GM23338 (cell line): ENCODE measurements at places on chromosomes 3 and 15. TPM values are rescaled to one million over a fixed set of nuclear protein-coding genes. Genes with fewer than 3 reads are reported as not detected.
A peak's percentile ranks its signal among the peaks of the same experiment; 100 is the strongest.

GRCh38 chr15:40756938-40757337 lies 1.9 kb upstream of the RMDN3 start:
- no peak overlapping the region for H3K27ac ChIP-seq
- H3K4me1 ChIP-seq, result no peaks in the 10 kb centered on the region; the same call in 1 of the 2 replicates
- H3K4me3 ChIP-seq, result no peak overlapping the region
- no peaks in the 10 kb centered on the region; the same call in 1 of the 2 replicates for H3K36me3 ChIP-seq

- H3K36me3 ChIP-seq, result no peaks in the 10 kb centered on the region
- H3K27ac ChIP-seq, result peak overlapping the region; percentile 64
- peaks cover 6% of the 10 kb centered on the region; the same call in 1 of the 2 replicates for H3K4me1 ChIP-seq
- DNase-seq, result peak; percentile 70
- H3K4me3 ChIP-seq, result peak overlapping the region; percentile 76
- H3K27me3 ChIP-seq, result no peaks in the 10 kb centered on the region
Measured at GRCh38 chr15:72116731-72117485, 1.0 kb downstream of the MYO9A start.

DNA sequence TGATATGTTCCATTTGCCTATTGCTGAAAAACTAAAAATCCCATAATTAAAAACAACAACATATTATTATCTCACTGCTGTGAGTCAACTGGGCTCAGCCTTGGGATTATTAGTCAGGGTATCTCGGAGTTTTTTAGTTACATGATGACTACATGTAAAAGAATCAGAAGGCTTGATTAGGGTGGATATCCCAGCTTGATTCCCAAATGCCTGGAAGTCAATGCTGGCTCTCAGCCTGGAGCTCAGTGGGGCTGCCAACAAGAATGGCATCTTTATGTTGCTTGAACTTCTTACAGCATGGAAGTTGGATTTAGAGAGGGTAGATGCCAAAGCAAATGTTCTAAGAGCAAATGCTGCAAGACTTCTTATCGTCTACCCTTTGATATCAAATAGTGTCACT lies 278.5 kb downstream of the PLOD2 start:
- H3K4me3 ChIP-seq, result no peak overlapping the region
- DNase-seq, result no peak
- no peaks in the 10 kb centered on the region for H3K27me3 ChIP-seq
- H3K36me3 ChIP-seq, result no peaks in the 10 kb centered on the region
- H3K27ac ChIP-seq, result no peak overlapping the region

- H3K36me3 ChIP-seq, result no peaks in the 10 kb centered on the region
- no peaks in the 10 kb centered on the region for H3K27me3 ChIP-seq
- DNase-seq, result no peak
- H3K4me3 ChIP-seq, result no peak overlapping the region
- no peak overlapping the region for H3K27ac ChIP-seq
Measured at GRCh38 chr3:161821591-161821990, 325.0 kb downstream of the OTOL1 start.

- no peak for DNase-seq
- H3K4me1 ChIP-seq, result no peaks in the 10 kb centered on the region
- H3K27ac ChIP-seq, result no peak overlapping the region
Measured at GRCh38 chr3:42670051-42670576, 15.2 kb upstream of the KLHL40 start.

DNA sequence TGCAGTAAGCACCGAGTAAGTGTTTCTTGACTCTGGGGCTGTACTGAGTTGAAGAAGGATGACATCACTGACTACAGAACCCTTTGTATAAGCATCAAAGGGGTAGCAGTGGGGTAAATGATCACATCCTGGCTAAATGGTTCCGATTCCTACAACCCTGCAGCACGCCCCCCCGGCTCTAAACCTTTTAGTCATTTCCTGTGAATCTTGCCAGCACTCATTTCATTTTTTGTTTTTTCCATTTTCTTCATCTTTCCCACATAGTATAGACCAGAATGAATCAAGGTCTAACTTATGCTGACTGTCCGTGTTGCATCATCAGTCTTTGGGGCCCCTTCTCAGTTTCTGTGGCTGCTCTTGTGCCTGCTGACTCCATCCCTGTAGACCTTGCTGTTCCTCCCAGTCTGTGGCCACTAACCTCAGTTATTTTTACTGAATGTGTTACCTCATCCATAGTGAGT lies 383.1 kb upstream of the TPRG1 start:
- no peaks in the 10 kb centered on the region for H3K36me3 ChIP-seq
- no peak overlapping the region for H3K4me3 ChIP-seq
- no peak for DNase-seq
- no peaks in the 10 kb centered on the region for H3K4me1 ChIP-seq
- H3K27me3 ChIP-seq, result no peaks in the 10 kb centered on the region

DNA sequence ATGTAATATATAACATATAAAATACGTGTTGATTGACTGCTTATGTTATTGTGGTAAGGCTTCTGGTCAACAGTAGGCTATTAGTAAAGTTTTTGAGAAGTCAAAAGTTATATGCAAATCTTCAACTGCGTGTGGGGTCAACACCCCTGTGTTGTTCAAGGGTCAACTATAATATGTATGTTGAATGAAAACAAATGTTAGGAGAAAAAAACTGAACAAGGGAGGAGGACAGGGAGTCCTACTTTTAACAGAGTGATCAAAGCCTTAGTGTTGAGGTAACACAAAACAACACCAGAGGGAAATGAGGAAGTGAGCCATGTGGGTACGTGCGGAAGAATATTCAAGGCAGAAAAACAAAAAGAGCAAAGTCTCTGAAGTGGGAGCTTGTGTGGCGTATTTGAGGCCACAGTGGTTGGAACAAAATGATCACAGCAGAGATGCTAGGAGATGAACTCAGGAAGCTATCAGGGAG lies 62.5 kb downstream of the SFMBT1 start:
- DNase-seq, result no peak
- no peaks in the 10 kb centered on the region for H3K4me1 ChIP-seq
- no peaks in the 10 kb centered on the region for H3K36me3 ChIP-seq
- no peak overlapping the region for H3K4me3 ChIP-seq

DNA sequence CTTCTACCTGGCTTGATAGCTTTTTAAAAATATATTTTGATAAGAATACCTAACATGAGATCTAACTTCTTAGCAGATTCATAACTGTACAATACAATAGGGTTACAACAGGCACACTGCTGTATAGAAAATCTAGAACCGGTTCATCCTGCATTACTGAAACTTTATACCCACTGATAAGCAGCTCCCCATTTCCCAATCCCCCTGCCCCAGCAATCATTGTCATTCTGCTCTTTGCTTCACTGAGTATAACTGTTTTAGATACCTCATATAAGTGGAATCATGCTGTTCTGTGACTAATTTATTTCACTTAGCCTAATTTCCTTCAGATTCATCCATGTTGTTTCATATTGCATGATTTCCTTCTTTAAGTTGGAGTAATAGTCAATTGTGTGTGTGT lies 906.0 kb downstream of the GBE1 start:
- H3K27me3 ChIP-seq, result no peaks in the 10 kb centered on the region
- no peak for DNase-seq
- no peaks in the 10 kb centered on the region for H3K4me1 ChIP-seq
- no peak overlapping the region for H3K27ac ChIP-seq

GRCh38 chr15:92714477-92715401 lies 59.2 kb upstream of the FAM174B start:
- H3K27ac ChIP-seq, result no peak overlapping the region
- H3K27me3 ChIP-seq, result peaks cover 43% of the 10 kb centered on the region
- peaks cover 17% of the 10 kb centered on the region for H3K4me1 ChIP-seq
- DNase-seq, result peak; percentile 91

DNA sequence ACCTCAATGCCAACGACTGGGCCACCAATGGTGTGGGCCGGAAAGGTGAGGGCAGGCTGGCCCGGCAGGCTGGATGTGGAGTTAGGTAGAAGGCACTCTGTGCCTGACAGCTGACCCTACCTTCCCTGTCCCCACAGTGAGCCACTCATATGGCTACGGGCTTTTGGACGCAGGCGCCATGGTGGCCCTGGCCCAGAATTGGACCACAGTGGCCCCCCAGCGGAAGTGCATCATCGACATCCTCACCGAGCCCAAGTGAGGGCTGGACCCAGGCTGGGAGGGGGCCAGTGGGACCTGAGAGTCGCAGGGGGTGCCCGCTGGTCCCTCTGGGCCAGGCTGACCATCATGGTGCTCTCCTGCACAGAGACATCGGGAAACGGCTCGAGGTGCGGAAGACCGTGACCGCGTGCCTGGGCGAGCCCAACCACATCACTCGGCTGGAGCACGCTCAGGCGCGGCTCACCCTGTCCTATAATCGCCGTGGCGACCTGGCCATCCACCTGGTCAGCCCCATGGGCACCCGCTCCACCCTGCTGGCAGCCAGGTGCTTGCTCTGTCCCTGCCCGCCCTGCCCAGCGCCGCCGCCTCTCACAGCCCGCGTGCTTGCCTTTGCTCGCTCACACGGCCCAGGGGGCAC lies 4.5 kb upstream of the FES start:
- no peak overlapping the region for H3K4me3 ChIP-seq
- H3K27me3 ChIP-seq, result no peaks in the 10 kb centered on the region

- no peak overlapping the region for H3K4me3 ChIP-seq
- no peaks in the 10 kb centered on the region for H3K4me1 ChIP-seq
- H3K27ac ChIP-seq, result no peak overlapping the region
- H3K27me3 ChIP-seq, result no peaks in the 10 kb centered on the region
- no peaks in the 10 kb centered on the region for H3K36me3 ChIP-seq
Measured at GRCh38 chr3:138470687-138471086, 36.3 kb downstream of the ESYT3 start.

PTX3 gene
- polyA plus RNA-seq, result 1.2 TPM in 2 replicates

TUSC7 gene
- not detected in 2 replicates for polyA plus RNA-seq

AADACL2 gene
- not detected in 2 replicates for polyA plus RNA-seq
